SK-N-SH treated with all-trans-retinoic acid at 6 μM for 48 hours (cell line): ENCODE measurements at places on chromosomes 5 and 9.

DNA sequence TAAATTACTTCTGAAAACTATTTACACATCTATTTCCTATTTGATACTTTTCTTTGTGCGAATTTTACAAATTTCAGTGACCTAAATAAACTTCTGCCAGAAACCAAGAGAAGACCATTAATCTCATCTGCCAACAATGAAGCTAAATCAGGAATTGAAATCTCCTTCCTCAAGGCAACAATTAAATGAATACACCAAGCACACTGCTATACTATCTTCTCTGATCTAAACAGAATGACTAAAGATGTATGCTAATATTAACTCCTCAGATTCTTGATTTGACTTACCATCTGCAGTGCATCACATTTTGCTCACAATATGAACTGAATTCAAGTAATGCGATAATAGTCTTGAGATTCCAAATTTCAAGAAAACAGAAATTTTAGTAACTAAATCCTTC, 82.3 kb downstream of the CEP120 start:
- no peak for ATAC-seq

- ATAC-seq: no peak
These were observed 45.0 kb upstream of the IPPK start for GRCh38 chr9:92714787-92715487.

- ATAC-seq: no peak
These were observed 93.1 kb downstream of the SAXO1 start for GRCh38 chr9:18939943-18940342.

DNA sequence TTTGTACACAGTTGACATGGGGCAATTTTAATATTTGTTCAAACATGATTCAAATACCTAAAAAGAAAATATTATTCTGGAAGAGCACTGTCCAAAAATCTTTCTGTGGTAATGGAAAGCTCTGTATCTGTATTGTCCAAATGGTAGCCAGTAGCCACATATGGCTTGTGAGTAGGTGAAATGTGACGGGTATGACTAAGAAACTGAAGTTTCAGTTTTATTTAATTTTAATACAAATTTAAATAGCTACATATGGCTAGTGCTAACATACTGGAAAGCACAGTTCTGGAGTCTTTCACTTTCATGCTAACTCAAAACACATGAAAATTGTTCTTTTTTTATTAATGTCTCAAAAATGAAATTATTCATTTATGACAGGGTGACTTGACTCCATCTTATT, 132.6 kb downstream of the PLK2 start:
- peak; percentile 85 for ATAC-seq

GRCh38 chr5:156974328-156974727, 11.3 kb upstream of the TIMD4 start:
- ATAC-seq: no peak

- no peak for ATAC-seq
These were observed 350.5 kb downstream of the SLIT3 start for GRCh38 chr5:168950241-168950951.

GRCh38 chr9:34611811-34612787, at the start of gene RPP25L:
Gene RPP25L, minus strand, starts transcription at chr9:34612097. Its CDS starts 801 bp downstream, at chr9:34611296.
- peak; percentile 96 for ATAC-seq

DNA sequence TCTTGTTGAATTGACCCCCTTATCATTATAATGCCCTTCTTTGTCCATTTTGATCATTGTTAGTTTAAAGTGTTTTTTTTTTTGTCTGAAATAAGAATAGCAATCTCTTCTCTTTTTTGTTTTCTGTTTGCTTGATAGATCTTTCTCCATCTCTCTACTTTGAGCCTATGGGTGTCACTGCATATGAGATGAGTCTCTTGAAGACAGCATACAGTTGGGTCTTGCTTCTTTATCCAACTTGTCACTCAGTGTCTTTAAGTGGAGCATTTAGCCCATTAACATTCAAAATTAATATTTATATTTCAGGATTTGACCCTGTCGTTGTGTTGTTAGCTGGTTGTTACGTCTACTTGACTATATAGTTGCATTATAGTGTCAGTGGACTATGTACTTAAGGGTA, 135.4 kb downstream of the HMHB1 start:
- no peak for ATAC-seq

GRCh38 chr9:129888293-129889121, 53.2 kb downstream of the USP20 start:
- no peak for ATAC-seq

- no peak for ATAC-seq
These were observed 52.3 kb downstream of the GGTA1 start for GRCh38 chr9:121447321-121447834.

GRCh38 chr9:5764130-5764868, 68.6 kb downstream of the ERMP1 start:
- ATAC-seq: peak; percentile 36; the same call in 1 of the 3 replicates

DNA sequence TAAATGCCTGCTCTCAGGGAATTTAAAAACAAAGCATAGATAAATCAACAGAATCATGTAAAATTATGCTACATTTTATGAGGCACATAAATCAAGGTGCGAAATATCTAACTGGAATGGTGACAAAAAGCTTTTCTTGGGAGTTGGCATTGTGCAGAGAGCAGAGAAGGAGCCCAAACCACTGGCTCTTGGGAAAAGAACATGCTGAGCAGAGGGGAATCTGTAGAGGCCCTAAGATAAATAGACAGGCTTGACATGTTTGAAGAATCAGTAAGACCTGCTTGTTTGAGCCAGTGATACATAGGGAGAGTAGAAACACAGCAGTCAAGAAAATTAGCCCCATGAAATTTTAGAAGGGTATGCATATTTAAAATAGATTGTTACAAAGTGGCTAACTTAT, 85.8 kb downstream of the GABRB2 start:
- no peak for ATAC-seq

GRCh38 chr5:159048298-159048697, 51.4 kb downstream of the EBF1 start:
- ATAC-seq: no peak

DNA sequence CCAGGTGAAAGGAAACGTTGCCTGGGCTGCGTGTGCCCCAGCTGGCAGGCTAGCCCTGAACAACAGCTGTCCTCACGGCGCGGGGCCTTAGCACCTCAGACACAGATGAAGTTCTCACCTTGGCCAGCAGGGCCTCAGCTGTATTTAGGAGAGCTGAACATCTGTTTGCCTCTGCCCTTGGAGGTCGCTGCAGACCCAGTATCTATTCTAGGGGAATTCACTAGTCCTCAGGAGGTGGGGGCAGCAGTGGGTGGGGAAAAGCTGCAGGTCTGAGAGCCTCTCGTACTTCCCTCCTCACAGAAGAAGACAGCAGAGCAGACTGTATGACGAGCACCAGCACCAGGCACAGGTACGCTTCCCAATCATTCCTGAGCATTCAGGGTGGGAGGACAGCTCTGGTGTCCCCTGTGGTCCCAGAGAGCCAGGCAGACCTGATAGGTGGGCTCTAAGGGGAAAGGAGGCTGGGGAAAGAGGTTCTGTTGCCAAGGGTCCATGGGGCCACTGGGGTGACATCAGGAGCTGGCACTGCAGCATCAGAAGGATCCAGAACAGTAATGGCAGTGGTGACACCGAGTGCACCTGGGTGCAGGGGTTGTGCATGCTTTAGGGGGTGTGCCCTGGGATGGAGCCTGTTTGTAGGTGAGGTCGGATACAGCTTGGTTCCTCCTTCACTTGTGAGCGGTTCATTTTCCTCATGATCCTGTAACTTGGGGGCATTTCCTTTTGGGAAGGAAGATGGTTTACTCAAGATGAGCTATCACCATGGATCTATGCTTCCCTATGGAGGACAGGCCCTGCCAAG, 13.8 kb downstream of the CD74 start:
- peak; percentile 22; the same call in 1 of the 3 replicates for ATAC-seq

GRCh38 chr5:3862906-3863305, 267.3 kb downstream of the IRX1 start:
- no peak for ATAC-seq

DNA sequence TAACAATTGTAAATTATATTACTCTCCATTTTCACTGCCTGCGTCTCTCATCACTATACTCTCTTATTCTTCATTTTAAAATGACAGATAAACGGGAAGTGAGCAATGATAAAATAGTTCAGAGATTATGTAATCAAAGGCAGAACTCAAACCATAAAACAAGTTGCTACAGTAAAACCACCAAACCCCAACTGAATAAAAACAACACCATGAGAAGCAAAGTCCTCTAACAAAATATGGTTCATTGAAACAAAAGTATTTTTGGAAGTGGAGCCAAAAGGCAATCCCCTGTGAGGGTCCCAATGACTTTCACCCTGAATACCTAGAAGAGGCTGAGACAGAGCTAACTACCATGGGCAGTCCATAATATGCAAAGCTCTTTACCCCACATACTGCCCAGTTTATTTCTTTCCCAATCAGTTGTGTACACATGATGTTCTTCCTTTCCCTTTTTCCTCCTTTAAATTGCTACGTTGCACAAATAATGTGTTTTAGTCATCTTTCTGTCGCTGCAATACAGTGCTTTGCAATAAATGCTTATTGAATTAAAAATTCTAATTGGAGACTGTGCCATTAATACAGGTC, 64.0 kb upstream of the PTGER4 start:
- no peak for ATAC-seq

GRCh38 chr5:158007336-158007735, 148.4 kb upstream of the CLINT1 start:
- no peak for ATAC-seq

- no peak for ATAC-seq
These were observed 124.5 kb downstream of the CDH12 start for GRCh38 chr5:22728610-22729009.

DNA sequence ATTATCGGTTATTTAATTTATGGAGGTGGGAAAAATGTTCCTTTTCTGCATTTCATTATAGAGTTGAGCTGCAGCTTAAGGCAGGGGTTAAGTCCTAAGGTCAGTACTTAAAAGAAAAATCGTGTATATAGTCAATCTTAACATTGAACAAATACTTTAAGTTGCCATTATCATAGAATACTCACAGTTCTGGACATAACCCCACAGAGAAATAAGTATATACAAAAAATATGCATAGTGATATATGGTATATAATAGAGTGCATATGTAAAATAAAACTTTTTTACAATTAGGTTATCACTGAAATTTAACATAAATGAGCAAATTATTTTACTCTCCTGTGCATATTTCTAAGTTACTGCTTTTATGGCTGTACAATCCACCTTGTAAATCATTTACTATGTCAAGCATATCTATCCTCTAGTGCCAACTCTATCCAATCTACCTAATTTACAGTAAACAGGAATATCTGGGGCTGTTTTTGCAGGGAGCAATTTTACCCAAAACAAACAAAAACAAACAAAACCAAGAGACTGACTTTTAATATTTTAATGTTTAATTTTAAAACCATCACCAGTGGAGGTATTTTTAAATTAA, 28.8 kb downstream of the TTC39B start:
- no peak for ATAC-seq

- ATAC-seq: no peak; the same call in 1 of the 3 replicates
These were observed 1.8 kb upstream of the LNPEP start for GRCh38 chr5:96933764-96934707.

DNA sequence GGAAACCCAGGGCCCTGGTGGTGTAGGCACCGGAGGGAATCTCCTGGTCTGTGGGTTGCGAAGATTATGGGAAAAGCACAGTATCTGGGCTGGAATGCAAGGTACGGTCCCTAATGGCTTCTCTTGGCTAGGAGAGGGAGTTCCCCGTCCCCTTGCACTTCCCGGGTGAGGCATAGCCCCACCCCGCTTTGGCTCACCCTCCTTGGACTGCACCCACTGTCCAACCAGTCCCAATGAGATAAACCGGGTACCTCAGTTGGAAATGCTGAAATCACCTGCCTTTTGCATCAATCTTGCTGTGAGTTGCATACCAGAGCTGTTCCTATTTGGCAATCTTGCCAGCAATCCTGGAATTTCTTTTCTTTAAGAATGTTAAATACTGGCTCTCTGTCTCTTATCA, 1429.1 kb downstream of the MAT2B start:
- no peak for ATAC-seq

GRCh38 chr5:172362755-172363154, 79.2 kb upstream of the UBTD2 start:
- ATAC-seq: no peak

DNA sequence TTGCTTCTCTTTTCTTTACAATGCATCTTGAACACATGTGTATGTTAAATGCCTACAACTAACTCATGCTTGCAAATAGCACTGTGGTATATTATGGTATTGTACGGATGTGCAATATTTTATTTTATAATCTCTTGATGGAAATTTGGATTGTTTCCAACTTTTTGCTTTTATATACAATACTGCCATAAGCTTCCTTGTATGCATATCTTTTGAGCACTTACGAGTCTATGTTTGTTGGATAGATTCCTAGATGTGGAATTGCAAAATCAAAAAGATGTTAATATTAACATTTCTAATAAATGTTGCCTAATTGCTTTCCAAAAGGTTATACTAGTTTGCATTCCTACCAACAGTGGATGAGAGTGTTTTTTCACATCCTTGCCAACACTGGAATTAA, 3.4 kb upstream of the GALNT12 start:
- no peak for ATAC-seq

DNA sequence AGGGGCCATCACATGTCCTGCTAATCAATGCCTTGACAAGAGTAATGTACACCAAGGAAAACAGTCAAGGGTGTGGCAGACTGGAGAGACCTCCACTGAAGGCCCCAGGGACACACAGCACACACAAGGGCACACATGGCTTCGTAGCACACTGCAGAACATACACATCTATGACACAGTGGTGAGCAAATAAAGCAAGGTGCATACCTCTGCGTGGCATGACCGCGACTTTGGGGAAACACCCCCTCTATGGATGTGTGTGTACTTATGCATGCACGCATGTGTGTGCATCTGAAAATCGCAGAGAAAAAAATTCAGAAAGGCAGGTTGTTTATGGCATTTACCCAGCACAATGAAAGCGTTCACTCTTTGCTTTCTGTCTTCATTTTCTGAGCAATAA, 20.5 kb downstream of the SEMA4D start:
- ATAC-seq: no peak

- no peak for ATAC-seq
These were observed 494.6 kb downstream of the GADD45G start for GRCh38 chr9:90099262-90099963.

DNA sequence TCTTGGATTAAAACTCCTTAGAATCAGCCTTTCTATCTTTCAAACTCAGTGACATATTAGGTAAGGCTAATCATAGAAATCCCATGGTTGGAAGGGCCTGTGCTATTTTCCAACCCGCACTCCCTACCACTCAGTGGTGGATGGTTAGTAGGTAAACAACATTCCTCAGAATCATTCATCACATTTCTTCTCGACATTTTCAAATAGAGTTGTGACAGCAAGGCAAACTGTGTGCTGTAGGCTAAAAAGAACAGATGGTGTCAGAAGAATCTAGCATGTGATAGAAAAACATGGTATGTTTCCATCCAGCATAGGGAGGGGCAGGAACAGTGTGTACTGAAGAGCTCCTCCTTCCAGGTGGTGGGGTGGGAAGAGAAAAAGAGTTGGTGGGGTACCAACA, 227.3 kb upstream of the NMUR2 start:
- no peak for ATAC-seq

GRCh38 chr5:65149827-65150226, 331.9 kb downstream of the ADAMTS6 start:
- no peak; the same call in 2 of the 3 replicates for ATAC-seq

DNA sequence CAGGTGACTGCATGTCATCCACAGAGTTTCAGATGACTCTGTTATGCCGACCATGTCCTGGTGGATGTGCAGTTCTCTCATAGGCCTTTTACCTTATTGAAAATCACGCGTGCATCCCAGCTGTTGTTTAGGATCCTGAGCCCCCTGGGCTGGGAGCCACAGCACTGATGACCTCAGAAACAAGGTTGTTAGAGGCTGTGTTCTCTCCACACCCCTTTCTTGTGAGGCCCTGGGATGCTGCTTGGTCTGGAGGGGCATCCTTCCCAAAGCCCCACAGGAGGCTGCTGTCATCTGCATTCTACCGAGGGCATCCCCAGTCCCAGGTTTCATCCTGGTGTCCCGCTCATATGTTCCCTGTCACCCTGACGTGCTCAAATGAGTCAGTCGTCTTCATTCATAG, 76.5 kb upstream of the IRX4 start:
- ATAC-seq: no peak
